RCC 7860 (cell line): ENCODE measurements at places on chromosomes 7 and 10.

- DNase-seq = no peak
These were observed 20.2 kb downstream of the HIP1 start for GRCh38 chr7:75718390-75719031.

DNA sequence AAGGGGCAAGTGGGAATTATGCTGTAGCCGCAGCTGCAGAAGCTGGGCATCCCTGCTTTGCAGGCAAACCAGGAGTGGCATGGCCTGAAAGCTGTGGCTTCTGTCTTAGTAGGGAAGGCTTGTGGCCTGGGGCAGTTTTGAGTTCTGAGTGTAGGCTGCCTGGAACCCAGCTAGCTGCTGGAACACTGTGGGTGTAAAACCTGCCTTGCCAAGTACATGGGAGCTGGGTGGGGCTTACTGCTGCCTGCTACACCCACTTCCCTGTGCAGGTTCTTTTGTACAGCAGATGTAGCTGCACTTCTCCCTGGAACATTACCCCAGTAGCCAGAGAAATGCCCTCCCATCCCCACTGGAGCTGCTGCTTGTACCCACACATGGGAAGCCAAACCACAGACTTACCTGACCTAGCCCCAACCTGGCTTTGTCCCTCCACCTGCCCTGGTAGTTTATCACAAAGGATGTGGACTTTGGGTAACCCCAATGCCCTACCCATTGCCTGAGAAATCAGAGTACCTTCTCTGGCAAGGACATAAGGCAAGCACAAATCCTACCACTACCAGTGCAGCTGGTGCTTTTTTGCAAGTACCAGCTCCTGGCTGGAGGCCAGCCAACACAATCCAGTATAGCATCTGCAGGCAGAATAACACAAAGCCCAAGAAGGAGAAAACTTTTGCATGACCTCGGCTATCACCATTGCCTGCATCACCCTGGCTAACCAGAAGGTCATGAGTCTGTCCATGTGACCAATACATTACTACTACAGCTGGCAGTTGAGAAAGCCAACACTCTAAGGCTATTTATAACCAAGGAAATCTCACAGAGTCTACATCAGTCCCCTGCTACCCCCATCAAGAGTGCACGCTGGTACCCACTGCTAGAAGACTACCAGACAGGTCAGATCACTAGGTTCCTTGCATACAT is 26.5 kb upstream of the PPP1R3A start:
- DNase-seq = no peak

- peak; percentile 96 for DNase-seq
These were observed 79.9 kb upstream of the RHEB start for GRCh38 chr7:151599401-151600227.

GRCh38 chr10:26859241-26860101 is 1.3 kb downstream of the ABI1 start:
- no peak for DNase-seq

- DNase-seq = peak; percentile 97
These were observed 190.9 kb downstream of the REEP3 start for GRCh38 chr10:63711867-63712716.

DNA sequence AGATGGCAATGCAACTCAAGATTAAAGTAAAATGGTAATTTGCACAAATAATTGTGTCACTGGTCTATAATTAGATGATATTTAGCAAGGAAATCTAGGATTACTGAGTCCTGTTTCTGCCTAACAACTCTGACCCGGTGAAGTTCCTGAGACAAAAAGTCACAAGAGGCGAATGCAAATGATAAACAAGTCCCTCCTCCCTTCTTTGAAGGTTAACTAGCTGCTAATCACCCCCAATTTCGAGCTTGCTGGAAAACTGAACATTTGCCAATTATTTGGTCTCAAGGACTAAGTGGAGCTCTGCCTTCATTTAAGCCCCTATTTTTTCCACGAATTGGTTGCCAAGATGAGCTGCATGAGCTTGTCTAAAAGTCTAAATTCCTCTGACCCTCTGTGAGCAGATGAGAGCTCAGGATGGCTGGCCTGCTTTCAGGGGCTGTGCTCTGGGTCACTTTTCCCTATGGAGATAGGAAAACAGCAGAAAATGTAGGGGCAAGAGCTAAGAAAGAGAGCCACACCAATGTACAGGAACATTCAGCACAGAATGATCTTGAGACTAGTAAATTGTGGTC is 127.3 kb downstream of the MBL2 start:
- DNase-seq = no peak

- DNase-seq = no peak
These were observed 295.5 kb downstream of the DOCK4 start for GRCh38 chr7:111910656-111911055.

DNA sequence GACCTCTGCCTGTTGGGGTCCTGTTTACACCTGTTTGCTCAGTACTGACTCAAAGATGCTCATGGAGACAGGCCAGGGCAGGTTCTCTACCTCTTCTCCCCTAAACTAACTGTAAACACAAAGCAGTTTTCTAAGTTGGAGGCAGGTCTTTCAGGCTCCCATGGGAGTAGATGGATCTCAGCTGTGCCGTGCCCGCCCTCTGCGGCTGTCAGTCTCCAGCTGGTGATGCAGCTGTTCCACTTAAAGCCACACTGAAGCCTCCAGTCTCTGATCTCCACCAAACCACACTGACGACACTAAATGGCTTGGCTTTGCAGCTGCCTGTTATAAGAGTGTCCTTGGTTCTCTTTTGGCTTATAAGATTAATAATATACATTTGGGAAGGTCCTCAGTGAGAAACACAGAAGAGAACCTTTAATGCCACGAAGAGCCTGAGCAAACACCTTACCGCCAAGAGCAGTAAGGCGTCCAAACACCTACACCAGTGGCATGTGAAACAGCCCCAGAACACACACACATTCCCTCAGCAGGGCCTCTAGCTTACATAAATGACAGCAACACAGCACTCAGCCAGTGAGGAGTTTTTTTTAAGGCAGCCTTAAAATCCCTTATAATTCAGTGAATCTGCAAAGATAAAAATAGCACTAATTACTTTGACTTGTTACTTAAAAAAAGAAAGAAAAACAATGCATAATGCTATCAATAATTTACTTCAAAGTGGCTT is 60.4 kb upstream of the KCNIP2 start:
- DNase-seq = no peak

DNA sequence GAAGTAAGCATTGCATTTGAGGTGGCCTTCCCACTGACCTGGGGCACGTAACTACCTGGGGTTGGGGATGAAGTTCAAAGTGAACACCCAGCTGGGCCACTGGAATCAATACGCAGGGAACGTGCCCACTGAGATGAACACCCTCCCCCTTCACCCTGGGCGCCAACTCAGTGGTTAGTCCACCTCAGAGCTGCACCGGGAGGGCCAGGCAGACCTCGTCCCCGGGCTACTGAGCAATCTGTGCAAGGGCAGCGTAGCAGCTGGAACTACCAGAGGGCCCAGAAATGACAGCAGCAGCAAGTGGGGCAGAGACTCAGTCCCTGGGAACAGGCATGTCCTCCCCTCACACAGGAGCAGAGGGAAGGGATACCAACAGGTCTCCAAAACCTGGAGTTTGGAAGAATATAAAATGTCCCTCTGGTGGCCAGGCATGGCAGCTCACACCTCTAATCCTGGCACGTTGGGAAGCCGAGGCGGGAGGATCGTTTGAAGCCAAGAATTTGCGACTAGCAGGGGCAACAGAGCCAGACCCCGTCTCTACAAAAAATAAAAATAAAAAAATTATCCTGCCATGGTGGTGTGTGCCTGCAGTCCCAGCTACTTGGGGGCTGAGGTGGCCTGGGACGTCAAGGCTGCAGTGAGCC is 143.9 kb downstream of the SH3PXD2A start:
- no peak for DNase-seq

DNA sequence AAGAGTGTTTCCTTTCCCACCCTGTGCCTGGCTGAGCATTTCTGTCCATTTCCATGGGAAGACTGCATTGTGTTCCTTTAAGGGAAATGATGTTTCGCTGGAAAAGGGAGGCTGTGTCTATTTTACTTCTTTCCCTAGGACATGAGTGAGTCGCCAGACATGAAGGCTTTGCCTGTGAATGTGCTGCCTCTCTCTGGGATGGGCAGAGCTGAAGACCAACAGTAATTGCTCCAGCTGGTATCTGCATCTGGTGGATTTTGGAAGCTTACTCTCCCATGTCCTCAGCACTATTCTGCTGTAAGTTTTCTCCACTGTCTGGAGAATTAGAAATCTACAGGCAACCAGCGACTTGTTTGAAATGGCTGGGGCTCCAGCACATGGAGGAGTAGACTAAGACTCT is 264.6 kb upstream of the BMPER start:
- no peak for DNase-seq

GRCh38 chr7:1811850-1812508 is 141.9 kb downstream of the ELFN1 start:
- DNase-seq = no peak

DNA sequence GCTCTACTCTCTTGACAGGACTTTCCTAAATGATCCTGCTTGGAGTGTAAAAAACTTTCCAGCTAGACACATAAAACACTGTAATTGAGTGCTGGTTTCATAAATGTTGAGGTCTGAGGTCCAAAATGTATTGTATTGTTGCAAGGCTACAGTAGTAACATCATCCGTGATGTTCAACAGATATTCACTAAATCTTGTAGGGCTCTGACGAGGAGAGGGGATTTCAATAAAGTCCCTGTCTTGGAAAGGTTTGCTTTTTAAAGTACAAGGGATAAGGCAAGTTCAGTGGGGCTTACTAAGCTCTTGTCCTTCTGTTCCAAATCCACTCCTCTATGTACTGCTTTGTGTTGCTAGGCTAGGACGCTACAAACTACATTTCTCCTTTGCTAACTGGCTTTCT is 48.9 kb downstream of the FHIP2A start:
- DNase-seq = no peak

GRCh38 chr10:52778511-52779392 is 6.2 kb upstream of the MBL2 start:
- DNase-seq = no peak

GRCh38 chr10:53808677-53809372 is 992.2 kb downstream of the PCDH15 start:
- DNase-seq = no peak

DNA sequence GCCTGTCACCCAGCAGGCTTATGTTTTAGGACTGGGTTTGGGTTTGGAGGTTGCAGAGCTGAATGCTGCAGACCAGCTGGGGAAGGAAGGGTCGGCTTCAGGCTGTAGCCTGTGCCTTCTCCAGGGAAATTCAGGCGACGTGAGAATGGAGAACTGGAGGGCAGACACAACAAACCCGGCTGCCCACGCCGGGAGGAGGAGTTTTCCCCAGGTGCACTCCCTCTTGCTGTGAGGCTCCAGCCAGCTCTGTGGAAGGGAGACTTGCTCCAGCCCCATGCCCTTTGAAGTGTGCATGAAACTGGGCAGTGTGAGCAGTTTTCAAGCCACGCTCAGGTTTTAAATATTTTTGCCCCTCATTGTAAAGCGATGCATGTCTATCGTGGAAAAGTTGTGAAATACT is 279.1 kb downstream of the CCSER2 start:
- no peak for DNase-seq

DNA sequence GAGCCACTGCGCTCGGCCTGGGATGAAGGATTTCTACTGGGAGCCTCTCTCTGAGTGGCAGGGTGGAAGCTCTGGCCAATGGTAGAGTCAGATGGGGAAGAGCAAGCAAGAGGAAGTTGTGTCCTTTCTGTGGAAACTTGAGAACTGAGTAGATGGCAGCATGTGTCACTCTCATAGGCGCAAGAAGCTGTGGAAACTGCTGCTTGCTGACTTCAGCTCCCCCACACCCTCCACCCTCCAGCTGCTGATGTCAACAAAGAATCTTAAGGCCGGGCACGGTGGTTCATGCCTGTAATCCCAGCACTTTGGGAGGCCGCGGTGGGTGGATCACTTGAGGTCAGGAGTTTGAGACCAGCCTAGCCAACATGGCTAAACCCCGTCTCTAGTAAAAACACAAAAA is 39.8 kb upstream of the SRGN start:
- DNase-seq = no peak

DNA sequence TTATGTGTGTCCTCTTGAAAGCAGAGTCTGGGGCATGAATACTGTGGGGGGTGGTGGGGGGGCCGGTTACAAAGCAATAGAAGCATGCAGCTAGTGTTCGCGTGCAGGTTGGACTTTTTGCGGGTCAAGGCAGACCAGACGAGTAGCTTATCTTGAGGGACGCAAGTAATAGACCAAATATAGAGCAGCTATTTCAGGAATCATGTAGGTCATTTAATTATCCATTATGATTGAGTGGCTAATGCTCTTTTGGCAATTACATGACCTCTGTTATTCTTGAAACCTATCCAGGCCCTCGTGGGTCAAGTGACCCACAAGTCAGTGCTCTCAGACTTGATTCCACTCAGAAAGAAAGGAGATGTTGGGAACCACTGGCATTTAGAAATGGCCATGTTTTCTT is 93.0 kb downstream of the BTRC start:
- no peak for DNase-seq

- DNase-seq = no peak
These were observed 302.7 kb downstream of the HDAC9 start for GRCh38 chr7:18798088-18798906.

DNA sequence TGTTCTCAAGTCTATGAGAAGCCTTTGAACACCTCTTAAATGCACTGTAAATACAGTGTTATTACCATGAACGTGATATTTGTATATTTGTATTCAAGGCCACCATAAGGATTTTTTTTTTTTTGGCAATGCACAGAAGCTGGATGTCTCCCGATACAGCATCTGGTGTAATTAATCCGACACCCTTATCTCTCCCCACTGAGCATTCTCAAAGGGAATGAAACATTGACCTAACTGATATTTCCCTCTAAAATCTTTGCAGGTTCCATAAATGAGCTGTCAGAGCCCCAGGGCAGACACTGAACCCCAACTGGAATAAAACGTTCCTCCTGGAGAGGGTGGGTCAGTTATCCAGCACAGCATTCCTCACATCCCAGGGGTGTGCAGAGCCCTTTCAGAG is 316.6 kb downstream of the PAXIP1 start:
- no peak for DNase-seq

- no peak for DNase-seq
These were observed 56.7 kb downstream of the EEPD1 start for GRCh38 chr7:36209814-36210183.

DNA sequence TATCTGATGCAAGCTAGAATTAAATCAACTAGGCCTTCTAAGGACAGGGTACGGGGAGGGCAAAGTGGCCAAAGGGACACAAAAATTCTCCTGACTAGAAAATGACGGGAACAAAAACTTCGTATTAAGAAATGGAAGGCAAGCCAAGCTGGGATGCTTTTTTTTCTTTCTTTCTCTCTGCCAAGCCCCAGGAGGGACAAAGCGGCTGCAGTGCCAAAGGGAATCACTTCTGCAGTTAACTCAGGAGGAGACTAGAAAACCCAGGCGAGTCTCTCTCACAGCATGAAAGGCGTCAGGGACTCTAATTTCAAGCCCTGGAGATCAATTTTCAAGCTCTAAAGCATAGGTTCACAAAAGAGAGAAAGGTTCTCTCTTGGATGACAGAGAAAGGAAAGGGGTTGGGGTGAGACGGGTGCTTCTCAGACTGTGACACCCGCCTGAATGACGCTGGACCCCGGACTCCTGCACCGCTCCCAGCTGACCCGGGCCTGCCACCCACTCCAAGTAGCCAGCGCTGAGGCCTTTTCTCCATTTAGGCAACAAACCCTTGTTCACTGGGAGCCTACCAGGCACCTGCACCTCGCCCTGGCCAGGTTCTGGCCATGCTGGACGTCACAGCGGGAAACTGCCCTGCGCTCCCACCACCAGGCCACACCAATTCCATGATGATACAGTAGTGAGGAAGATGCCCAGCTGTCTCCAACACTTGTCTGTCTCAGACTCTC is 56.5 kb downstream of the KIAA1549 start:
- no peak for DNase-seq
